ENCODE measurements at places on chromosomes 5 and 9.
A peak's percentile ranks its signal among the peaks of the same experiment; 100 is the strongest.

DNA sequence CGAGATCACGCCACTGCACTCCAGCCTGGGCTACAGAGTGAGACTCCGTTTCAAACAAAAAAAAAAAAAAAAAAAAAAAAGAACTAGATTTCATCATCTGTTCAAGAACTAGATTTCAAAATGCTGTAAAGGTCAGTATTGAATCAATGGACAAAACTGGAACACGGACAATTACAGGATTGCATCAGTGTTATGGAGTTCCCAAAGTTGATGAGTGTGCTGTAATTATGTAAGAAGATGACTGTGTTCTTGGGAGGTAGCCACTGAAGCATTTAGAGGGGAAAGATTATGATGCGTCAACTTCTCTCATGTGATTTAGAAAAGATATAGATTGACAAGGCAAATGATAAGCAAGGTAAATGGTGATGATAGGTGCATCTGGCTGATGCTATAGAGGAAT is 6.5 kb downstream of the FAM240B start:
- no peak for DNase-seq

- DNase-seq, result no peak
These were observed 627 bp downstream of the ARRDC1 start for GRCh38 chr9:137606005-137606621.

GRCh38 chr5:5203451-5203850 is 63.3 kb downstream of the ADAMTS16 start:
- no peak for DNase-seq

DNA sequence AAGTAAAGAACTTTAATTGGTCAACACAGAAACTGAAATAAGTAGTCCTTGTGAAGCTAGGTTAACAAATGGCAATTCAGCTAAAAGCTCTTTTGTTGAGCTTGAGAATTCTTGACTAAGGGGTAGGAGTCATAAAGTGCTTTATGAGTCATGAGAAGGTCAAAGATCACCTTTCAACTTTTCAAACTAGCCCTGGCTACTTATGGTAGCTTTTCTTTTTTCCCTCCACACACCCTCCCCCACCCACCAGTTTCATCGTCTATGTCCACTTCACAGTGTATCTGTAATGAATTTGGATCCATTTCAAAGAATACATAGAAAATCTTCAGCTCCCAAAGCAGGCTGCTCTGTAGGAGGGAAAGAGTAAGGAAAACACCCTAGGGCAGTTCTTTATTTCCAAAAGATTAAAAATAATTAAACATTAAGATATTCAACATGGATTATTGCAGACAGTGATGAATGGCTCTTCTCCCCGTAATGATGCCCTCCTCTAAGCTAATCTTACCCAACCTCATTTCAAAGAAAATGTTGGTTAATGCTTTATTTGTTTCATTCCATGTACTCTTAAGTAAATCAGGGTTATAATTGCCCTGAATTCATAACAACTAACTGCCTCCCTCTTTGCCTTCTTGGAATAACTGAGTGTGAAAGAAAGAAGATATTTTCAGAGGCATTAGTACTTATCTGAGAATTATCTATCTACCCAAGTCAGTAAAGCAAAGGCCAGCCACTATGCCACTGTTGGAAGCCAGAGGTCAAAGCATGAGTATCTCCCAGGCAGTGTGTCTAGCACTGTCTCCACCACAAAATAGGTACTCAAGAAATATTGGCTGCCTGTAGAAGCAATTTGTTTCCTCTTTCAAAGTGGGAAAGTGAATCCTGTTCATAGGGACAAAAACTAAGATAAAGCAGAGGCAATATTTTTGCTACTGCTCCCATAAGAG is 290.6 kb downstream of the PIK3R1 start:
- no peak for DNase-seq

- DNase-seq, result no peak
These were observed 43.1 kb downstream of the NACC2 start for GRCh38 chr9:136051837-136052471.

DNA sequence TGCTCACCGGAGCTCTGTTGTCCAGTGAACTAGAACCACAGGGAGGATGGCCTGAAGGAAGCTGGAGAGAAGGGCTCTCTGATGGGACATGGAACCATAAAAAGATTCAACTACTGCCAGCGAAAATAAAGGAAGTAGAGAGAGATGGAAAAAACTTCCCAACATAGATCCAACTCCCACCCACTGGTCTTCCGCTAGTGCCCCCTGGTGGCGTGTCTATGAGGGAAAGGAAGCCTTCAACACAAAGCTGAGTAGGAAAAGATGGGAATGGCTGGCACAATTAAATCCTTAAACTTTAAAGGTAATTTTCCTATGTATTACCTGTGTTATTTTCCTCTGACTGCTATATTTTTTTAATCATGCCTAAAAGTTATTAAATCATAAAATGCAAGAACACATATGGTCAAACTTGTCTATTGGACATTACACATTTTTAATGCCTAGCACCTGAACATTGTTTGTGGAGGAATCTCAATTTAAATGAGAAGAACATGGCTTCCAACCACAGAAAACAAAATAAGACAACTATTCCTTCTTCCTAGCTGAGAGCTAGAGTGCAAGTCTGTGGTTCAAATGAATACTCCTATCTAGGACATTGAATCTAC is 51.5 kb downstream of the CEP120 start:
- DNase-seq, result no peak

DNA sequence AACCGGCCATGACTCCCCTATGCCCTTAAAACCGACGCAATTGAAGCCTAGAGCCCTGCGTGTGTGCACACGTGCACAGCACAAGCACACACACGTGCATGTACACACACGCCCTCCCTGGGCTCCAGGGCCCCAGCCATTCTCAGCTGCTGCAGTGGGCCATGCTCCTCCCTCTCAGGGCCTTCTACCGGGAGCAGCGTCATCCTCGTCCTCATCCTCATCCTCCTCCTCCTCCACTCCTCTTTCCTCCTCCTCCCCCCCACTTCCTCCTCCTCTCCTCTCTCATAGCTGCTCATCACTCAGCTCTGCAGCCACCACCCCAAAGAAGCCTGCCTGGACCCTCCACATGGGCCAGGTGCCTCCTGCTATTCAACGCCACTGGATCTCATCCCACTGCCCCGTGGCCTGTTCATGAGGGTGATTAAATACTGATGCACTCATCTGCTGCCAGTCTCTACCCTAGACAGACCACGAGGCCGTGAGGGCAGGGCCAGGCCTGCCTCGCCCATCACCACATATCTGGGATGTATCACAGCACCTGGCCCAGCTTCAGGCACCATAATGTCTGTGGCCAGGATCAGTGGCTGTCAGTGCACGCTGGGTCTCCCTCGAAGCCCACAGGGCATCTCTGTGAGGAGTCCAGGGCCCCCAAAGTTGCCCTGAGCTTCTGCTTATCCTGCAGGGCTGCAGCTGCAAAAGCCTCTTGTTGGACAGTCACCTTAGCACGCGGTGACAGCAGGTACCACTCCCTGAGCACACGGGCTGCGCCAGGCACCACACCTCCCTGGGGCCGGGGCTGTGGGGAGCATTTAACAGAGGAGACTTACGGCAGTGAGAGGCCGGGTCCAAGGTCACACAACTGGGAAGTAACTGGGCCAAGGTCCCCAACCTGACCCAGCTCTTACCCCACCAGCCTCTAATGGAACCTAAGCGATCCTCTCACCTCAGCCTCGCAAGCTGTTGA is 9.8 kb downstream of the FAM78A start:
- peak; percentile 53 for DNase-seq

GRCh38 chr5:134103998-134104654 is 10.4 kb upstream of the TCF7 start:
- DNase-seq, result no peak

DNA sequence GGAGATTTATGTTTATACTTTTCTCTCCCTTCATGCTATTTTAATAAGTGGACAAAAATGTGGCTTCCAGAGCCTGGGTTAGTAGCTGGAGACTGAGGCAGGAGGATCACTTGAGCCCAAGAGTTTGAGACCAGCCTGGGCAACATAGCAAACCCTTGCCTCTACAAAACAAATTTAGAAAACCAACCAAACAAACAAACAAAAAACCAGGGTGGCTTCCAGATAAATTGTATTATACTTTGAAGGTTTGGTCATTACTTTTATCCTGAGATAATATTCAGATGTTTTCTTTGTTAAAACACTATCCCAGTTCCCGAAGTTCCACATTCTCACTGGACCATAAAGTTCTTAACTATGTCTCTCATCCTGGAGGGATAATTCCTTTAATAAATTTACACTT is 46.0 kb downstream of the ALDH1A1 start:
- no peak for DNase-seq

- DNase-seq, result no peak
These were observed 42.8 kb downstream of the SHB start for GRCh38 chr9:38026021-38026809.

DNA sequence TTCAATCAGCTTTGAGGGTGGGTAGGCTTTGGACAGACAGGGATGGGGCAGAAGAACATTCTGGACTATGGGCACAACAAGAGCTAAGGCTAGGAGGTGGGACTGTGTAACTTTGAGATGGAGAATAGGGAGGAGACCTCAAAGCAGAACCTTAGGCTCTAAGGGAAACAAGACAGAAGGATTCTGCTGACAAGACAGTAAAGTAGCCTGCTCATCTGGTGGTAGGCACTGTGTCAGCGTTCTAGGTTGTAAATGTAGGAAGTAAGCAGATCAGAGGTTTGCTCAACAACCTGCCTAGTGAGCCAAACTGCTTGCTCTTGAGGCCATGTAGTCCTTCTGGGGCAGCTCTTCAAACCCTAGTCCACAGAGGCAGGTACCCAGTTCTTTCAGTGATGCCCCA is 15.0 kb upstream of the IL12B start:
- no peak for DNase-seq

- no peak for DNase-seq
These were observed 761 bp downstream of the REEP2 start for GRCh38 chr5:138439477-138440158.

GRCh38 chr5:37723162-37723961 is 116.5 kb downstream of the GDNF start:
- DNase-seq, result no peak

- DNase-seq, result no peak
These were observed 4.5 kb downstream of the SLC36A1 start for GRCh38 chr5:151451626-151452520.

DNA sequence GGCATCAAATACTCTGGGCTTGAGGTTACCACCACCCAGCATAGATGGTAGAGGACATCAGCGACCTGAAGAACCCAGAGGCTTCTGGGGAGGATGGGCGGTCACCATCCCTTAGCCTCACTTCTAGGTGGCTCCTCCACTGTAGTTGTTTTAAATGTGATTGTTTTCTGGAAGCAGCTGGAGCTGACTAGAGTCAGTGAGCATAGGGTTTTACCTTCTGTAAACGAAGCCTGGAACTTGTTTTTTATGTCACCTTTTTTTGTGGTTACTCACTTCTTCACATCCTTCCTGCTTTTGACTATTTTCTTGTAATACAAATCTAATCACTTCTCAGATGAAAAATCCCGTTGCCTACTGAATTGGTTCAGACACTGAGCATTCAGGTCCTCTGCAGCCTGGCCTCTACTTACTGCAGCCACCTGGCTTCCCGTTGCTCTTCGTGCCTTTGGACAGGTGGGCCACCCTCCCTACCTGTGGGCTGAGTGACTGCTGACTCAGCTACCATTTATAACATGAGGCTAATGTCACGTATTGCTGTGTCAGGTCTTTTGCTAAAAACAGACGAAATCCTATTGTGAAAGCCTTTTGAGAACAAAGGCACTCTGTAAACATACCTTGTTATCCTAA is 167.8 kb downstream of the MAN2A1 start:
- DNase-seq, result peak; percentile 74

DNA sequence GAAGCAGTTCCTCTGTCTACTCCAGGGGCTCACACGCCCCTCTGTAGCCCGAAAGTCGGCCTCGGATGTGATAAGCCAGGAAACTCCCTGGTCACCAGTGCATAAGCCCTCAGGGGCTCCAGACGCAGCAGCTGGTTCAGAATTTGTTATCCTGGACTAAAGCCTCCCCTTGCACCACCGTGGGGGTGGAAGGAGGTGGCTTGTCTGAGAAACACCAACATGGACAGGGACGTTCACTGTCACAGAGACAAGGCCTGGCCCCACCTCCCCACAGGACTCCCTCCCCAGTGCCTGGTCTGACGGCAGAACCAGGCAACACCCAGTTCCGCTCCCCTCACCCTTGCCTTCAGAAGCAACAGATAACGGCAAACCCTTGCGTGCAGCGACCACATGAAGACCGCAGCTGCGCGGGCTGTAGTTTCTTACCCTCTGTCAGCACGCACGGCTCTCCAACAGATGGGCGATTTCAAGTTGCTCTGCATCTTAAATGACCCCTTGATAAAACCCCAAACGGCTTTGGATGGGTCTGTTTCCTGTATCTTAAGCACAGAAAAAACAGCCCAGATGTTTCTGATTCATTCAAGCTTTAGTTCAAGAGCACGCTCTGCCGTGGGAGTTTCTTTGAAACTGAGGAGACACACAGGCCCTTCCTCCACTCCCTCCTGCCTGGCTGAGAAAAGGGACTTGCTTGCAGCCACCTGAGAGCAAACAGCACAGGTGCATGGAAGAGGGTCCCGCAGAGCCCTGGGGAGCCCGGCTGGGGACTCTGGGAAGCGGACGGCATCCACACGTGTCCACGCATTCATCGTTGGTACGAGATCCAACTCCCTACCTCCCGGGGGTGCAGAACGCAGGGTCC is 44.7 kb upstream of the NKD2 start:
- peak; percentile 65 for DNase-seq

DNA sequence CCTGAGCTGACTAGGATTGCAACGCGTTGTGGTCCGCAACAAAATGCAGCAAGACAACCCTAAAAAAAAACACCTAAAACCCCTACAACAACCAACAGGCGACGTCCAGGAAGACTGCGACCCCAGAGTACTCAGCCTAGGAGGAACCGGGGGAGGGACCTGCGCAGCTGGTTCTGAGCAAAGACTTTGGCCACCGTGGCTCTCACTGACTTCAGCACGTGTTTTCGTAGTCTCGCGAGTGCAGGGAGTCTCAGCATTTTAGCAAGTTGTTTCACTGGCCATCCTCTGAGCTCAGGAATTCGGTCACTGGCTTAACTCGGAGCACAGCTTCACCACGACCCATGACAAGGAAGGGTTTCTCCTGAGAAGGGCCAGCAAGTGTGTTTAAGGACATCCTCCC is 8.6 kb upstream of the ZDHHC11 start:
- no peak for DNase-seq

DNA sequence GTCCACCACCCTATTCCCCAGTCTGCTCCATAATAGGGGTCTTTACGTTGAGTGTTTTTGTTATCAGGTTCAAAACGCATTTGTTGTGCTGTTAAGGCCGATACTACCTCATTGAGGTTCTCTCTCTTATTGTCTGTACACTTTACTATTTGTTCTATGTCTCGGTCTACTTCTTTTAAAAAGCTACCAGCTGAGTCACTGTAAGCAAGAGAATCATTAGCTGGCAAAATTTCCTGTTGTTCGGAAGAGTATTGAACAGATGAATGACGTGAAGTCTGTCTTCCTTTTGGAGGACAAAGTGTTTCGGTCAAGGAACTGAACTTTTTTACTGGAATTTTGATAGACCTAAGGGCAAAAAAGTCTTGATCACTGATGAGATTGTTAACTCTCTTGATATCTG is 10.3 kb downstream of the LYSMD3 start:
- DNase-seq, result no peak

GRCh38 chr5:137310051-137310730 is 188.9 kb downstream of the SPOCK1 start:
- no peak for DNase-seq
